ENCODE measurements at places on chromosomes 5 and 9.
A peak's percentile ranks its signal among the peaks of the same experiment; 100 is the strongest.

- DNase-seq = no peak
Observed at GRCh38 chr5:128673970-128674369, 135.9 kb upstream of the FBN2 start.

DNA sequence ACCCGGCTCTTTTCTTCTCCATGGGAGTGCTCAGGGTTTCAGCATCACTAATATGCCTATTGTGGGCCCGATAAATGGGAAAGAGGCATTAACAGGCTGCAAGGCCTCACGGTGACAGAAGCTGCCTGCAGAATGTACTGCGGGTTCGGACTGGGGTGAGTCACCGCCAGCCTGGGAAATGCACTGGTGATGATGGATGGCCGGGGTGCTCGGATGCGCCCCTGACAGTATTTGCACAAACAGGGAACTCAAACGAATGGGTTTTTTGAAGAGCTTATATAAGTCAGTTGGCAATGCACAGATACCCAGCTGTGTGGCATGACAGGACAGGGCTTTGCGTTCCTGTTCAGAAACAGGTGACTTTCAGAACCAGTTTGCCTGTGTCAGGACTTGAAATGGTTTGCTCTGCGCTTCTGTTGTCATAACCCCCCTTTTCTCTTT, 42.0 kb upstream of the PITX1 start:
- no peak for DNase-seq

- DNase-seq = no peak
Observed at GRCh38 chr5:73464016-73464745, 15.6 kb upstream of the FOXD1 start.

DNA sequence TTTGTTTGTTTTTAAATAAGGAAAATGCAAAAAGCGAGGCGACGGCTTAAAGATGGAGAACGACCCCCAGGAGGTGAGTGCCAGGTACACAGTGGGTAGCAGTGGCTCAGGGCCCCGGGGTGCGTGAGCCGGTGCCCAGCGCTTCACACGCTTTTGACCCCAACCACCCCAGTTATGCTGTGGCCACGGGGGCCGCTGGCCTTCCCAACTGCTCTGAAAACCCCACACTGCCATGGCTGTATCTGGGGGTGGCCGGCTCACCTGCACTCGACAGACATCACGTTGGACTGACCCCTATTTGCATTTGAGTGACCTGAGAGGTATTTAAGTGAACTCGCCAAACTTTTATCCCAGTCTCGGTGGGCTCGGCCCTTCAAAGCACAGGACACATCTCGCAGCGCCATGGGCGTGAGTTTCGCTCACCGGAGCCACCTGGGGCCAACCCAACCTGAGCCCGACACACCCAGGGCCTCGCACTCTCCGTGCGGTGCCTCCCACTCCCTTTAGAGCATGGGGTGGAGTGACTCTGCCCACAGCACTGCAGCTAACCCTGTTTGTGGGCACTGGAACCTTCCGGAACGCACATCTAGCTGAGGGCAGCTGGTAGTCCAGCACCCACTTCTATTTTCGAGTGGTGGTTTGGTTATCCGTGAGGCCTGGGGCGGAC, 13.7 kb upstream of the AJM1 start:
- no peak for DNase-seq

DNA sequence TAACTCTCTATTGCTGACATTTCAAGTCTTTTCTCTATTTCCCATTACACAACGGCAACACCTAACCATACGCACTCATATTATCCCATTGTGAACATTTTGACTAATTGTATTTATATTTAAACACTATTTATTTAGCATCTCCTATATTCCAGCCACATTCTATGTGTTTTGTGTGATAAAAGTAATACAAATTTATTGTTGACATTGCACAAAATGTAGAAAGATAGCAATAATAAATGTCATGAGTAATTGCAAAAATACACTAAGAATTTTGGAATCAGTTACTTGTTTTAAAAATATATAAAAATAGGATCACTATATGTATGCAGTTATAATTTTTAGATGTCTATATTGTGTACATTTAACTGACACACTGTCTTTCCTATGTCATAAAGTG, 413.0 kb upstream of the PTPRD start:
- DNase-seq = no peak

- DNase-seq = no peak
Observed at GRCh38 chr5:69331528-69332445, 814 bp downstream of the CCDC125 start.

GRCh38 chr9:131590449-131590848, 45.1 kb downstream of the PRRT1B start:
- no peak for DNase-seq

DNA sequence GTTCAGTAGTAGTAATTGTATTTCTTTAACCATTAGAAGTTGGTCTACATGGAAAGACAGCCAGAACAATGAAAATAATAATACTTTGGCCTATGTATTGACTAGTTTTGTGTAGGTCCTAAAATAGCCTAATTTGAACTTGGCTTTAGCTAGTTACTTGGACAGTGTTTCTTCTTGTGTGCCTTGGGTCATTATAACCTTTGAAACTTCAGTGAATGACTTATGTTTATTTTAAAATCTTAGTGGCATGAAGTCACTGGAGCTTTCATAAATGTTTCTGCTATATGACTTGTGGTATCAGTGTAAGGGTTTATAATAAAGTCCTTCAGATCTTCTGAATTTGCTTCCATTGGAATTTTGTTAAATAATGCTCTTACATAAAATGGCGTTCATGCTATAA, 2.6 kb upstream of the FAM120AOS start:
- DNase-seq = no peak

GRCh38 chr5:44546286-44546685, 157.1 kb upstream of the FGF10 start:
- DNase-seq = no peak

DNA sequence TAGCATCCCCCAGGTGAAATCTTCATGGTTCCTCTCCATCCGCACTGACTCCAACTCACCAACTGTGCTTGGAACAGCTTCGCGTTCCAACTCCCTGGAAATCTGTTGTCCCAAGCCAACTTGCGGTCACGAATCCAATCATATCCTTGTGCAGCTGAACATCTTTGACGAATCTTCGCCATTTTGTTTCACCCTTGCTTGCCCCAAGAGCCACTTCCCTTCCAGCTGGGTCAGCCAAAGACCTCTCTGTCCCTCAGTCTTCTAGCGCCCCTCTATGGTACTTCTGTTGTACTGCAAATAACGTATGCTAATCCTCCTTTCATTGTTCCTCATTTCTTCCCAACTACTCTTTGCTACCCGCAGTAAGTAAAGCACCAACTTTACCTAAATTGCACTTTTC, 61.0 kb upstream of the TARS1 start:
- no peak for DNase-seq

GRCh38 chr5:101535626-101536025, 632.5 kb upstream of the ST8SIA4 start:
- DNase-seq = no peak

DNA sequence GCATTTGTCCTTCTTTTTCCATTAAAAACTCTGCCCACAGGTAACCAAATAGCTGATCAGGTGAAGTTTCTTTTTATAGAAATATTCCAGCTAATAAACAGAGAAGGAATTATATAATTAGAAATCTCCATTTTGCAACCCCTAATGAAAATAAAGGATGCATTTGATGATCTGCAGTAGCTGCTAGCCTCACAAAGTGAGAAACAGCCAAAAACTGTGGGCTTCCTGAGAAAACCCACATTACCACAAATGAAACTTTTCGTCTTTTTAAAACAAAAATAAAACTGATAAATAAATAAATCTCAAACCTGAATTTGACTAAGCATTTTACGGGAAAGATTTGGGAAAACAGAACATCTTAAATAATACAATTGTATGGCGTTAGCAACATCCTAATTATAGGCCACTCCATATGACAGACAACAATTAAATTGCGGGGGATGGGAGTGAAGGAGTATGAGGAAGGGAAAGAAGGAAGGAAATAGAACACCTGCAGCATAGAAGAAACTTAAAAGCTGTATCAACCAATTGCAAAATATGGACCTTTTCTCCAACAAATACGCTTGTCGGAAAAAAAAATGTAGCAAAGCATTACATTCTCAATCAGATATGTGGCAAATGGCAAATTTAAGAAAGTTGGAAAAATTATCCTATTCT, 283.0 kb upstream of the ITGA1 start:
- no peak for DNase-seq

GRCh38 chr5:53970475-53970874, 339.9 kb downstream of the ARL15 start:
- DNase-seq = no peak

- no peak for DNase-seq
Observed at GRCh38 chr9:134476272-134476941, 150.2 kb downstream of the RXRA start.

DNA sequence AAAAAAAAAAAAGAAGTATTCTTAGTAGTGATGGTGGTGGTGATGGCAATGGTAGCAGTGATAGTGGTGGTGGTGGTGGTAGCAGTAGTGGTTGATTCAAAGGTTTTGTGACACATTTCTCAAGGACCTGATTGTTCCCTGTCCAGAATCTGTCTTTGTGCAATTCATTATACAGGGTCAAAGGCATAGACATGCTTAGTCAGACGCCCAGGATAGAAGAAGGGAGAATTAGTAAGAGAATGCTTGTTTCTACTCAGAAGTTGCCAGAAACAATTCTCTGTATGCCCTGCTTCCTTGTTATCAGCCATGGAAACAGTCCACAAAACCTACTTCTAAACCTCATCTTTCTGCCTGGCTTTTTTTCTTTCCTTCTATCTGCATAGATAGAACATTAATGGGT, 89.4 kb downstream of the SLC44A1 start:
- DNase-seq = no peak

- no peak for DNase-seq
Observed at GRCh38 chr5:143761663-143762062, 50.3 kb upstream of the HMHB1 start.

DNA sequence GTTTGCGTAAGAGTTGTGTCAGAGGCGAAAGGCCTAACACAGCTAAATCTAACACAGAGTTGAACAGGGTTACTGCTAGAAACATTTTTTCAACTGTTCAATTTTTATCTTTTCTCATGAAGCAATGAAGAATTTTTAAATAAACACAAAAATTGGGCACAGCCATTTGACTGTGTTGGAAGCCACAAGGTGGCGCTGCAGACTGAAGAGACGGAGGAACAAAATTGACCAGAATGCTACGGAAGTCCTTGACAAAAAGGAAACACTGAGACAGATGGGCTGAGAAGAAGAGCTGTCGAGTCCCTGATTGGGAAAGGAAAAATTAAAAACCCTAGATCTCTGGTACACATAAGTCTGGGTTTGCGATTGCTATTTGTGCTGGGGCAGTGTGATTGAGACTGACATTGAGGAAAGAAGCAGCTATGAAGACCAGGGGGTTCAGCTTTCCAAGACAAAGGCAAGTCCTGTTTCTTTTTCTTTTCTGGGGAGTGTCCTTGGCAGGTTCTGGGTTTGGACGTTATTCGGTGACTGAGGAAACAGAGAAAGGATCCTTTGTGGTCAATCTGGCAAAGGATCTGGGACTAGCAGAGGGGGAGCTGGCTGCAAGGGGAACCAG, at the start of gene PCDHB9:
Gene PCDHB9 (plus strand): TSS at position 265 of the 616 bp plus-strand sequence. CDS start 158 bp downstream, at position 423.
- no peak for DNase-seq

DNA sequence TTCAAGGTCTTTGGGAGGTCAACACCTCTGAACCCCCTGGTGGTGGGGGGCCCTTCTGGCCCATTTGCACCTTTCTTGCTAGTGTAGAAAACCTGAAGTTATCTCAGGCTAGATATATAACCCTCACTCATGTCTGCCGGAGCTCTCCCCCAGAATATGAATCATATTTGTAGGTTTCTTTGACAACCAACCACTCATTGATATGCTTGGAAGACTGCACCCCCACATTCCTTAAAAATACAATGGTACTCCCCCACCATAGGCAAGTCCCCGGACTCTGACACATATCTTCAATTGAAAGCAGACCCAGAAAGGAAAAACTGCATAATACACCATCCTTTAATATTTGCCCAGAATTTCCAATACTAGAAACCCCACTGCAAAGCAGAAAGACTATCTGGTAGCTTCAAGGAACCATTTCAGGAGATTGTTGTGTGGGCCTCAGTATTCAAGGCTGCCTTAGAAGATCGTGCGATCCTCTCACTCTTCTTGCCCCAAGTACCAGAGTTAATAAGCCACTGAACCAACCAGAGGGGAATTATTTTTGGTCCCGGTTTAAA, 978 bp upstream of the UBE2B start:
- DNase-seq = no peak

DNA sequence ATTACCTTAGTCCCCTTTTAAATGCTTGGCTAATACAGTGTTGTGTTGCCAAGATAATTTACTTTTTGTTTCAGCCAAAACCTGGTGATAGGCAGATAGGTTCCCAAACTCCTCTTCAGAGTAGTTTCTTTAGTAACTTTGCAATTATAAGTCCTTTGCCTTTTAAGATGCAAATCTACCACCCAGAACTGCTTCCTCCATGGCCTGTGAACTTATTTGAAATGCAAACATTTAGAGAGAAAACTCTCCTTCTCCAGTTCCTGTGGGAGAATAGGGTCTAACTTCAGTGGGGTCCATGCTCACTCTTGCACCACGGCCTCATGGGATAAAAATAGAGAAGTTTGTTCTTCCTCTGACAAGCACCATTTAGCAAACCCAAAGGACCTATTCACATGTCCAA, 1955.4 kb upstream of the CDH6 start:
- no peak for DNase-seq

DNA sequence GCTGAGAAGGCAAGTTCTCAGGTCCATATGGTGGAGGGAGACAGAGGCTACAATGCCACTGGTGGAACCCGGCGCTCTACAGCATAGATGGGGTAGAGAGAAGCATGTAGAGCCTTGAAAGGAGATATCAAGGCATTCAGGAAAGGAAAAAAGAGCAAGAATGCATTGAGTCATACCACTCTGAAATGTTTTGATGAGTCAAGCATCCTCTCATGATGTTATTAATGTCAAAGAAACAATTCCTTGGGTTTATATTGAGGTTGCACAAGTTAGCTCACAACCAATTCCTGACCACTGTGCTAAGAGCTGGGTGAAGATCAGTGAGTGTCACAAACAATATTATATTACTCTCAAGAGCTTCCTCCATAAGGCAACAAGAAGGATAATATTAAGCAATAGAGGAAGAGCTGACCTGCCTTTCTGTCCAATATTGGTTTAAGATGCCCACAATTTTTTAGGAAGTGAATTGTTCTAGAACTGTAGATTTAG, 178.0 kb downstream of the RFK start:
- no peak for DNase-seq

- DNase-seq = no peak
Observed at GRCh38 chr5:102946971-102947370, 173.0 kb downstream of the GIN1 start.

DNA sequence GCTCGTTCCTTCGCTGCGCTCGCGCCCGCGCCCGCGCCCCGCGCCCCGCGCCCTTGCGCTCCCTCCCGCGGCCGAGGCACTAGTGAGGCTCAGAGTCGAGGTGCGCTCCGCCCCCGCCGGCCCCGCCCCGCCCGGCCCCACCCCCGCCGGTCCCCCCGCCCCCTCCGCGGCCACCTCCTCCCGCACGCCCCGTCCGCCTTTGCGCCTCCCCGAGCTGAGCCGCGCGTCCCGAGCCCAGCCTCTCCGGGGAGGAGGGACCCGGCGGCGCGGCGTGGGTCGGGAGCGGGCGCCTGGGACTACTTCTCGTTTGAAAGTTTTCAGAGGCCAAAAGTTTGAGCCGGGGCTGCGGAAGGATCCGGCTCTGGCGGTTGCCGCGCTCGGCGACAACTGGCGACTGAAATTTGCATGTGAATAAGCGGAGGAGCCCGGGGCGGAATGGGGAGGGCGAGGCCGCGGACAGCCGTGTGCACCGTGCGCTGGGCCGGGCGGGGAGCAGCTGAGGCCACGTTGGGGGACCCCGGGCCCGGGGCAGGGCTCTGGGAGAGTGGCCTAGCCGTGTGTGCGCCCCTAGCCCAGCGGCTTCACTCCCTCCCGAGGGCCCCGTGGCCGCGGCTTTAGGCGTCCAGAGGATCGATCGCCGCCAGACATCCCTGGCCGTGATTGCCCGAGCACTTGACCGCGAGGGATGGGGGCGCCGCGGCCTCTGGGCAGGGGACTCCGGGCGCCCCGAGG, at the start of gene NOTCH1:
Gene NOTCH1 (minus strand): TSS at position 84 of the 732 bp plus-strand sequence. CDS start 262 bp downstream, outside the sequence.
- peak; percentile 86 for DNase-seq

All from stimulated activated CD8-positive, alpha-beta memory T cell treated with anti-CD3 and anti-CD28 coated beads, Interleukin-2, amount 100 ng/mL, for 48 hours (primary cell).